ENCODE measurements at places on chromosomes 5 and 9.

DNA sequence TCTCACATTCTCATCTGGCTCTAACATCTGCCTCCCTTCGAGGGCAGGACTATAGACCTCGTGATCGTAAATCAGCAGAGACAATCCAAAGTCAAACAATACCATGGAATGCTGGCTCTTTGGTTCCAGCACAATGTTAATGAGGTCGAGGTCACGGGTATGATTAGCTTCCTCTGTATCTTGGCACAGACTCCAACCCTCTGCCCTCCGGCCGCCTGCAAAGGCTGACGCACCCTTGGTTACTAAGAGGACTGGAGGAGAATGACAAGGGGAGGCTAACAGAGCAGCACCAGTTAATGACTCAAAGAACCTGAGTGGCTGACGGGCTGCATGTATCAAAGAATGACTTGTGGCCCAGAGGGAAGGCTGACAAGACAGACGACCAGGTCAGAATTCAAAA is 10.1 kb downstream of the LHFPL2 start:
- DNase-seq, result no peak

GRCh38 chr9:14054096-14054495 is 259.8 kb downstream of the NFIB start:
- DNase-seq, result no peak

DNA sequence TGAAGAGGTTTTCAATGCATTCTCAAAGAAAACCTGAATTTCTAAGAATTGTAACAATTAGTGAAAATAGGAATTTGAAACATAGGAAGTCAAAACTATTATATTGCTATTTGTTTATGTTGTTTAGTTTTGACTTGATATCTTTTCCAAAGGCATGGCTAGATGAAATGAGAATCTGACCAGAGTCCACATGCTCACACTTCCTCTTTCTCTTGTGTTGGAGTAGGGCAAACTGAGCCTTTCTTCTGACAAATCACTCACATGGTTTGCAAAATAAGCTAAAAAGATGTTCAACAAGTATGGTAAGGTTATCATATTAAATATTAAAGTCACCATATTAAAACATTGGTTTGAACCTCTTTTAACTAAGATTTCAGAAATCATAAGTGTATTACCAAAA is 512.6 kb downstream of the ISL1 start:
- DNase-seq, result no peak

GRCh38 chr9:7388755-7389154 is 410.8 kb downstream of the DMAC1 start:
- no peak for DNase-seq

- DNase-seq, result no peak
Observed at GRCh38 chr9:105690742-105691141, 3.6 kb upstream of the TMEM38B start.

- DNase-seq, result no peak
Observed at GRCh38 chr5:166441-167372, 24.6 kb upstream of the LRRC14B start.

GRCh38 chr9:135384226-135384625 is 95.4 kb upstream of the PPP1R26 start:
- no peak for DNase-seq

GRCh38 chr5:111367115-111367514 is 142.9 kb downstream of the CAMK4 start:
- no peak for DNase-seq

GRCh38 chr5:57422993-57423392 is 59.6 kb downstream of the ACTBL2 start:
- no peak for DNase-seq

GRCh38 chr9:120104771-120105170 is 475.2 kb downstream of the CDK5RAP2 start:
- DNase-seq, result no peak

GRCh38 chr5:159819591-159820411 is 96.5 kb upstream of the ADRA1B start:
- DNase-seq, result no peak

GRCh38 chr5:96708600-96708999 is 46.4 kb downstream of the CAST start:
- DNase-seq, result no peak

DNA sequence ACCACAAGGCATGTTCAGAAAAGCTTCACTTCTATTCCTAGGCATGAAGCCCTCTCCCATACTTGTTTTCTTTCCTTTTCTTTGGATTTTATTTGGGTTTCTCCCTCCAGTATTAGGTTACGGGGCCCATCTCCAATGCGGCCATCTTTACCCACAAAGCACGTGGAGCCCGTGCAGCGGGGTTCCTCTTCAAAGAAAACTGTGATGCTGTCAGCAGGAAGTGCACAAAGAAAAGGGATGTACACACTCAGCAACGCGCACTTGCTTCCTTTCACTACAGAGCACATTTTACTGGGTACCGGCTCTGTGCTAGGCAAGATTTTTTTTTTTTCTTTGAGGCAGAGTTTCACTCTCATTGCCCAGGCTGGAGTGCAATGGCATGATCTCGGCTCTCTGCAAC is 106.6 kb downstream of the COL23A1 start:
- DNase-seq, result peak; percentile 72

GRCh38 chr9:22208846-22209585 is 199.9 kb upstream of the CDKN2B start:
- no peak for DNase-seq

- DNase-seq, result no peak
Observed at GRCh38 chr5:153594785-153595184, 104.3 kb downstream of the GRIA1 start.

- no peak for DNase-seq
Observed at GRCh38 chr9:112787978-112788377, 37.4 kb downstream of the SNX30 start.

- DNase-seq, result no peak
Observed at GRCh38 chr9:84189904-84190303, 150.7 kb downstream of the SLC28A3 start.

DNA sequence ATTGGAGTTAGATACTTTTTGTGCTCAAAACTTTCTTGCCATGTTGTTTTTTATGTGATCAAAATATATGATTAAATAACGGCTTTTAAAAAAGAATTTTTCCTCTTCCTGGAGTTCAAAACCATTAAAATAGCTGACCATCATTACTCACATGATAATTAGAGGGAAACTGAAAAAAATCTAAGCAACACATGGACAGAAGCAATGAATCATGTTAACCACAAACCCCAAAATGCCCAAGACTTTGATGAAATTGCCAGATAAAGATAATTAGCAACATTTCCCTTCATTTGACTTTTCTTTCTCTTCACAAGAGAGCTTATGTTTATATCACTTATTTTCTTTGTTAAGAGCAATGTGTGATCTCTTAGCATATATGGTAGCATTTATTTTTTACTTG is 1294.2 kb downstream of the EFNA5 start:
- DNase-seq, result no peak

DNA sequence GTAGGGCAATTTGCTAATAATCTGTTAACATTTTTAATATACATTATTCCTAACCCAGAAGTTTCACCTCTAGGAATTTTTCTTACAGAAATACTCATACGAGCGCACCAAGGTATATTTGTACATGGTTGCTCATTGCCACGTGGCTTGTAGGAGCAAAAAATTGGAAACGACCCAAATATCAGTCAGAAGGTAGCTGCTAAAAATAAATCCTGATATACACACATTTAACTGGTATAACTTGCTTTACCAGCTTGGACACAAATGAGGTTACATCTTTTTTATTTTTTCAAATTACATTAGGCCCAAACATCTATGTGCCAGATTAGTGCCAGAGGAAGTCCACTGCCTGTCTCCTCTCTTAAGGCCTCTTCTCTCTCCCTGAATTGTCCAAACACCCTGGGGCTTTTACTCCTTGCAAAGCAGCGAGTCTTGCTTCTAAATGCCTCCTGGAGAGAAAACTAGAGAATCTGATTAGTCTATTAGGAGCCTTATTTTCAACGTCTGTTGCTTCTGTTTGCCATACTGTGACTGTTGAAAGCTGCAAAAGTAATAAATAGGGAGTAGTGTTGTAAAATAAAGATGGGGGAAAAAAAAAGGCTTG is 92.0 kb upstream of the SSBP2 start:
- no peak for DNase-seq

- DNase-seq, result no peak
Observed at GRCh38 chr5:25481463-25481862, 836.7 kb upstream of the CDH10 start.

GRCh38 chr5:57538341-57538955 is 55.8 kb upstream of the ACTBL2 start:
- DNase-seq, result no peak

DNA sequence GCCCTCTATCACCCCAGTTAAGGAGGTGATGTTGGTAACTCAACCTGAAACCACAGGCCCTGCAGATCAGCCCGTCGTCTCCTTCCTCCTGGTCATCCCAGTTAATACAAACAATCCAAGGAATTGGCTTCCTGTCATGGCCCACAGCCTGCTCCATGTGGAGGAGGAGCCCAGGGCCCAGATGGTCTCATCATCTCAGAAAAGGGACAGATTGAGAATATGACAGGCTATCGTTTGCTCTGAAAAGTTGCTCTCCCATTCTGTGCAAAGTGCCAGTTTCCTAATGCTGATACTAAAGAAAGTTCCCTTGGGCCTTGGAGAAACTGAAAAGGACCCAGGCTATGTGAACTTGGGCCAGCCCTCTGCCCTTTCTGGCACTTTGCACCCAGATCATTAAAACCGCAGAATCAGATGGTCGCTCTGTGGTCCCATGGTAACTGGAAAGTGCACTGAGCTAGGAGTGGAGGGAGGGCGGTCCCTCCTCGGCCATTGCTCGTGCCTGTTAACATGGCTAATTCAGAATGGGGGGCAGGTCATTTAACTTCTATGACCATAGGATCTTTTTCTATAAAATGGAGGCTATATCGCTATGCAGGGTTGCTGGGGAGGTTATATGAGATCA is 675 bp upstream of the SPAAR start:
- DNase-seq, result no peak

DNA sequence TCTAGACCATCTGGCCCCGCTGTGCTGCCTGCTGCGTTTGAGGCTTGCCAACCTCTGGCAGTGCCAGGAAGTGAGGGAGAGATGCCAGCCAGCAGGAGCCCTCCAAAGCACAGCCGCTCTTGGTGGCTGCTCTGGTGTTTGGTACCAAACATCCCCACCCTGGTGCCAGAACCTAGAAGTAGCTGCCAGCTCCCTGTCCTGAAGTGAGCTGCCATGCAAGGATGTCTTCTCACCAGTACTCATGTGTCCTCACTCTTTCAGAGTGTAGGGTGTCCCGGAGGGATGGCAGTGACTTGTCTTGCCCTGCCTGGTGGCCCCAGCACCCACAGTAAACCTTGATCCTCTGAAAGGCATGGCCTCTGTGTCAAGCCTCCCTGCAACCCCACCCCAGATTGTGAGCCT is 43.4 kb downstream of the AMBP start:
- DNase-seq, result no peak

DNA sequence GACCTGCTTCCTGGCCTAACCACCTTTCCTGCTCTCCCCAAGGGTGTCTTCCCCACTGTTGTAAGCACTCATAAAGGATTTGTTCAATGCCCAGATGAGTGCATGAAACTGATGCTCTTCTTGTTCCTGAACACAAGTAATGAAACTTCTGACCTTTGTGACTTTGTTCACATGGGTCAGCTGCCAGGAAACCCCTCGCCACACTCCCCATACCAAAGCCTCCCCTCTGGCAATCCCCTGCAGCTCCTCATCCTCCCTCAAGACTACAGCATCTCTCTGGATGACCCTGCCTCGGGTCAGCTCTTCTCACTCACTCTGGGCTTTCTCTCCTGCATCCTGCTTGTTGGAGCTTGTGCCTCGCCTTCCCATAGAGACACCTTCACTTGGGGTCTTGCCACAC is 72.2 kb upstream of the SPTLC1 start:
- no peak for DNase-seq

- DNase-seq, result no peak
Observed at GRCh38 chr5:103450333-103451061, 112.1 kb downstream of the NUDT12 start.

DNA sequence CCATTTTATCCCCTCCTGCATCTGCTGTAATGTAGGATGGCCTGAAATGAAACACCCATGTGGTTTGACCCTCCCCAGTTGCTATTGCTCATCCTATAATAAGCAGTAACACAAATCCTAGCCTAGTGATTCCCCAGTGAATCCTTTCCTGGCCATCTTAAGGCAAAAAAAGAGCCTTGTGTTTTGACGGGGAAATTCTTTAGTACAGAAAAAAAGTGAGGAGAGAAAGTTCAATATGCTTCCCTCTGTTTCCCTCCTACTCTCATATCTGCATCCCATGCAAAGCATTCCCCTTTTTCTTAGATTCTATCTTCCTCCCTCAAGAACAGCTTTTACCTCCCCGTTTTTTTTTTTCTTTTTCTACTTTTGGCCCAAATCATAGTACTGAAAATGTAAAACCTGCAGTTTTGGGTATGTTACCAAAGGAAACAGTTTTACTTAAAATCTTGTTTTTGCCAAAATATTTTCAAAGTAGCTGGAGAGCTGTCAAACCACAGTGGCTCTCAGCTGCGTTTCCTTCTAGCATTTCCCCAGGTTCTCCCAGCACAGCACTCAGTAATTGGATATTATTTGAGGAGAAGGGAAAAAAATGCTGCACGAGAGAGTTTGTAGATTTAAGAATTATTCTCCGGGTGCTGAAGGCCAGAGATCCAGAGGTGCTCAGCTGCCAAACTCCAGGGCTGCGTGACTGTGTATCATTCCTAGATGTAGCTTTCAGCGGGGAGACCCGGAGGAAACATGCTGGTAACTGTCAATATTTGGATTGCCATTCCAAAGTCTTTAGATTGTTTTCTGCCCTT is 321.4 kb downstream of the NPR3 start:
- DNase-seq, result no peak

- DNase-seq, result peak; percentile 54
Observed at GRCh38 chr5:143229426-143229895, 174.0 kb downstream of the NR3C1 start.

DNA sequence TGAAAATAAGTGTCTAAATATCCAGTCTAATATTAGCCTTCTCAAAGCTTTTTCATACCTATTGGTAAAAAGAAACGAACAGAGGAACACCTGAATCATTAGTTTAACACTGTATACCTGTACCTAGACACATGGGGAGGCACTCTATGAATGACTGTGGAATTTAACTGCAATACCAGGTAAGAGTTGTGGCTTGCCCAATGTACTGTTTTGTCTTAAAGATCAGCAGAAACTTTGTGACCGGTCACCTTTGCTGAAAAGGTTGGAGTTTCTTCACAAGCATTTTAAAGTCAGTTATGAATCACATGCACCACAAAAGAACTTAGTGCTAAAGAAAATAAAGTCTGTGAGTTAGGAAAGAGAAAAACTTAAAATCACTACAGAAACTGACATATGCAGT is 2.4 kb downstream of the PGGT1B start:
- DNase-seq, result no peak

- DNase-seq, result no peak
Observed at GRCh38 chr9:72817413-72817812, 135.4 kb downstream of the ALDH1A1 start.

- no peak for DNase-seq
Observed at GRCh38 chr5:43947935-43948334, 345.0 kb downstream of the NNT start.

GRCh38 chr5:5699062-5699461 is 276.6 kb downstream of the ICE1 start:
- no peak for DNase-seq

GRCh38 chr5:84437673-84438315 is 53.1 kb upstream of the EDIL3 start:
- DNase-seq, result no peak

GRCh38 chr5:126650463-126650862 is 49.7 kb downstream of the PHAX start:
- no peak for DNase-seq

GRCh38 chr5:167987490-167988280 is 303.8 kb upstream of the WWC1 start:
- no peak for DNase-seq
